ENCODE measurements at places on chromosomes 3 and 15.

- no peak overlapping the region for H3K27ac ChIP-seq
- H3K4me3 ChIP-seq: no peak overlapping the region
- no peak for DNase-seq
- H3K4me1 ChIP-seq: peaks cover 21% of the 10 kb centered on the region
- peaks cover 2% of the 10 kb centered on the region for H3K36me3 ChIP-seq
- H3K27me3 ChIP-seq: no peaks in the 10 kb centered on the region
Measured at GRCh38 chr3:63656786-63657185, 4.3 kb downstream of the SNTN start.

DNA sequence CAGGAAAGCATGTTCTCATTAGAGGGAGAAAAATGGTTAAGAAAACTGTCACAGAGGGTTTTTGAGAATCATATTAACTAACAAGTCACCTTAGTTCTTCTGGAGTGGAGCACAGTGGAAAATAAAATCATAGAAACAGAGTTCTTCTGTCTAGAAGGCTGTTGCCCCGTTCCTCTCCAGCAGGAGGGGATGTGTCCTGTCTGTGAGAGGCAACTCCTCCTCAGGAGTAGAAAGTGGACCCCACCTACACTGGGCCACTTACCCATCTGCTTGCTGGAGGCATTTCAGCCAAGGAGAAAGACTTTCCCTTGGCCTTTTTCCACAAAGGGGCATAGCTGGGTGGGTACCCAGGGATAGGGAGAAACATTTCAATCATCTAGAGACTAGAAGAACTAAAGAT, 106.6 kb downstream of the SSR3 start:
- H3K27ac ChIP-seq: no peak overlapping the region
- H3K4me1 ChIP-seq: no peaks in the 10 kb centered on the region
- no peak for DNase-seq
- peaks cover 4% of the 10 kb centered on the region for H3K27me3 ChIP-seq

- H3K4me3 ChIP-seq: no peak overlapping the region
- no peaks in the 10 kb centered on the region for H3K27me3 ChIP-seq
- no peak overlapping the region for H3K27ac ChIP-seq
- H3K4me1 ChIP-seq: no peaks in the 10 kb centered on the region
Measured at GRCh38 chr3:136122006-136122405, 74.1 kb downstream of the MSL2 start.

DNA sequence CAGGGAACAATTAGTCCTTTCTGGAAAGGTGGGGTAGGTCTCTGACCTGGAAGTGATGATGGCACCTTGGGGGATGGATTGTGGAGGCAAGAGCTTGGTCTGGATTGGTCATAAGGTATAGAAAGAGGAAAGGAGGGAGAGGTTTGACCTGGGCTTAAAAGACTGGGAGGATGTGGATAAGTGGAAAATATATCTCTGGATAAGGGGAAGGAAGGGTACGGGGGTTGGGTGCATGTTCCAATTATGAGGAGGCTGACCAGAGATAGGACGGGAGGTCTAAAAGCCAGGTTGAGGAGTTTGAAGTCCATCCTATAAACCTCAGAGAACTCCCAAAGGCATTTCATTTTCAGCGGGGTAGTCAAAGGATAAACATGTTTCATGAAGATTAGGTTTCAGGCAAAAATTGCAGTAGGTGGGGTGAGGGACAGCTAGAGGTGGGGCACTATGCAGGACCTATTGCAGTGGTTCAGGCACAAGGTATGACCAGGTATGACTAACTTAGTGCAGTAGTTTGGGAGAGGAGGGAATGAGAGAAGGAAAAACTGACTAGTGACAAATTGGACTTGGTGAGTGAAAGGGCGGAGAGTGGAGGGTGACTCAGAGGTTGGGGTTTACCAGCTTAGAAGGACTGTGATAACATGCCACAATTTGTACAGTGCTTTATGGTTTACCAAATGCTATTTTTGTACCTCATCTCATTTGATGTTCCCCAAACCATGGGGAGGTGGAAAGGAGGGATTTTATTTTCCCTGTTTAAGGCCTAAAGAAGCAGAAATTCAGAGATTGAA, 10.7 kb downstream of the PDE8A start:
- DNase-seq: no peak
- peaks cover 2% of the 10 kb centered on the region for H3K36me3 ChIP-seq
- no peak overlapping the region for H3K27ac ChIP-seq
- H3K27me3 ChIP-seq: no peaks in the 10 kb centered on the region
- H3K4me3 ChIP-seq: no peak overlapping the region
- peaks cover 2% of the 10 kb centered on the region for H3K4me1 ChIP-seq

- peaks cover 3% of the 10 kb centered on the region for H3K4me1 ChIP-seq
- DNase-seq: no peak
- no peak overlapping the region for H3K4me3 ChIP-seq
Measured at GRCh38 chr3:41753651-41754050, 208.3 kb downstream of the ULK4 start.

DNA sequence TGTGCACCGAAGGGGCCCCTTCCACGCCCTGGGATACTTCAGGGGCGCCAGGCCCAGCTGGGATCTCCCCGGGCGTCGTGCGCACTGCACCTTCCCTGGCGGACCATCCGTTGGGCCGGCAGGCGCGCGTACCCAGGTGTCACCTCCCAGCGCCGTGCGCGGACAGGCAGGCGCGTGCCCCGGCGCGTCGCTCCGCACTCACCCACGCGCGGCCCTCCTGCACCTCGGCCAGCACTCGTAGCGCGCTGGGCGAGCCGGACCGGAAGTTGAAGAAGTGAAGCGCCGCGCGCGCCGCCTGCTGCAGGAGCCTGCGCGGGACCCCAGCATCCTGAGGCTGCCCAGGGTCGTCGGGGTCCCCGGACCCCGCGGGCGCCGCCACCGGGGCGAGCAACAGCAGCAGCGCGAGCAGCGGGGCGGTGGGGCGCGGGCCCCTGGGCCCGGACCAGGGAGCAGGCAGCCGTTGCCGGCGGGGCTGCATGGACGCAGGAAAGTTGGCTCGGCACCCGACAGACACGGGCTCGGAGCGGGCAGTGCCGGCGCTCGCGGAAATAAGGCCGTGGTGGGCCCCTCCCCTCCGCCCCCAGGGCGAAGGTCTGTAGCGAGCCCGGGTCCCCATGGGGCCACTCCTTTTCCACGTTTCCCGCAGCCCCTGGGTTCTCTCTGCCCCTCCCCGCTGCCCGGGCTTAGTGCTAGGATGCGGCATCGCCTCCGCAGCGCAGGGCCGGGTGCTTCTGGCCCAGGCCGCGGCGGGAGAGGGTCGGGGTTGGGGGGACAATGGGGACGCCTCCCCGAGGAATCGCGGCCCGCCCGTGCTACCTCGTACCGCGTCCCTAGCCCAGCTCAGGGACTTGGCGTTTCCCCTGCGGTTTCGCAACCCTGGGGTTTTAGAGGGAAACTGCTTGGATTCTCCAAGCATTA, at the start of gene RARRES1:
TSS of gene RARRES1 (minus strand) at position 520 of the 918 bp plus-strand sequence. CDS start at position 478, 42 bp downstream.
- H3K4me3 ChIP-seq: peak within 1 kb of the TSS; percentile 71
- DNase-seq: peak; percentile 51
- peaks cover 7% of the 10 kb centered on the region for H3K36me3 ChIP-seq
- peaks cover 3% of the 10 kb centered on the region for H3K4me1 ChIP-seq
- no peaks in the 10 kb centered on the region for H3K27me3 ChIP-seq

DNA sequence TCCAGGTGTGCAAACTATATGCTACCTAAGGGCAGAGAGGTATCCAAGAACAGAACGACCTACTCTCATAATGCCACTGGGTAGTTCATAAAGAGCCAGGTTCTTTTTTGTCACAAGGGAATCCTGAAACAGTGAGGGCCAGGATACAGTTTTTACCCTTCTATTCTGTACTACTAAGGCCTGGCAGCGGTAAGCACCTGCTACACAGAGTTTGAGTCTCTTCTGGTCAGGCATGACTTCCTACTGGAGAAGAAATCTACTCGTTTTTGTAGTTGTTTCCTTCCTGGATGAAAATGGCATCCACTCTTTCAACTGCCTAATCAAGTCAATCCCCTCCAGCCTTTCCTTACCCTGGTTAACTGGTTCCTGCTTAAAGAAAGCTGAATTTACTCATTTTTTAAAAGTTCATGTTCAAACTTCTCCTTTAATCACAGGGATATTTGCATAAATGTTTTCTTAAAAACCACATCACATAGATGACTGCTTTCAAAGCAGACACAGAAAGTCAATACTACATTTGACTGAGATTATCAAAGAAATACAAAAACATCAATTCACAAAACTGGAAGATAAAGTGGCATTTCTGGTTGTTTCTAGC, 40.0 kb downstream of the MAP4 start:
- DNase-seq: no peak
- no peaks in the 10 kb centered on the region for H3K27me3 ChIP-seq
- H3K4me1 ChIP-seq: peaks cover 1% of the 10 kb centered on the region

DNA sequence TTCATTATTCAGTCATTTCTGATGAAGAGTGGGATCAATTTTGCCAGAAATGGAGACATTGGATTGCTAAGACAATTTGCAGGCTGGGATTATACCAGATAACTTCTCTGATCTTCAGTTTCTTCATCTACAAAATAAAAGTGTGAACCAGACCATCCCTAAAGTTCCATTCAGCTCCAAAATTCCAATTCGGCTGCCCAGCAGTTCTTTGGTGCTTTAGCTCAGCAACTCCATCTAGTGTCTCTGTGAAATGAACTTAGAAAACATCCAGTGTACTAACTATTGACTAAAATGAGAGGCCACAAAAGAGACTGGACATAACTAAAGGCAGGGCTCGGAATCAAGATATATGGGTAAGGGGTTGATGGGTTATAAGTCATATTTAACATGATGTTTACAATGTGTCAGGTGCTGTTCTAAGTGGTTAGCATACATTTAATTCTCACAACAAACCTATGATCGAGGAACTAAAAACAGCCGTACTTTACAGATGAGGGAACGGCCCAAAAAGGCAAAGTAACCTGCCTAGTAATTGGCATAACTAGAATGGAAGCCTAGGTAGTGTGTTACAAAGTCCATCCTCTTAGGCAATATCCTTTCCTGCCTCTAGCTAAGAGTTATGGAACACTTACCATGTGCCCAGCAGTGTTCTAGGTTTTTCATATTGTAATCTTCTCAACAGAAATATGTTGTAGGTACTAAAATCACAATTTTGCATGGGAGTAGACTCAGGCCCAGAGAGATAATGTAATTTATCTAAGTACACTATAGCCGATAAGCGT, 17.0 kb downstream of the THAP10 start:
- H3K36me3 ChIP-seq: peaks cover 3% of the 10 kb centered on the region
- H3K27ac ChIP-seq: no peak overlapping the region
- no peak overlapping the region for H3K4me3 ChIP-seq
- DNase-seq: no peak
- H3K4me1 ChIP-seq: peaks cover 2% of the 10 kb centered on the region

DNA sequence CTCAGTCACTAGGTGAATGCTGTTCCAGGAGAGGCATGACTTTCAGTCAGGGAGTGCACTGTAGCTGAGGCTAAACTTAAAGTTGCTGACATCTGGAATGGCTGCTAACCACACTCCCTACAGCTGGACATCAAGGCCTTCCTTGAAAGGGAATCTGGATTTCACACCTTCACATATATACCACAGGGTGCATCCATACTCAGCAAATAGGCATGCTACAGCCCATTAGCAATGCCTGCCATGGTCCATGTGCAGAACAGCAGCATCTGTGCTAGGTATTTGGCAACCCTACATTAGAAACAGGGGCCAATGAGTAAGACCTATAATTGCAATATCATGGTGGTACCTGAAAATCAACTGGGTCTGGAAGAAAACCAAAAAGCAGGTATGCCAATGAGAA, 74.8 kb downstream of the SNTN start:
- peaks cover 17% of the 10 kb centered on the region for H3K4me1 ChIP-seq
- no peaks in the 10 kb centered on the region for H3K27me3 ChIP-seq
- H3K36me3 ChIP-seq: no peaks in the 10 kb centered on the region
